ENCODE measurements at places on chromosomes 12 and 14.

- DNase-seq = no peak
These were observed 133.9 kb upstream of the SCAF11 start for GRCh38 chr12:46124132-46124847.

DNA sequence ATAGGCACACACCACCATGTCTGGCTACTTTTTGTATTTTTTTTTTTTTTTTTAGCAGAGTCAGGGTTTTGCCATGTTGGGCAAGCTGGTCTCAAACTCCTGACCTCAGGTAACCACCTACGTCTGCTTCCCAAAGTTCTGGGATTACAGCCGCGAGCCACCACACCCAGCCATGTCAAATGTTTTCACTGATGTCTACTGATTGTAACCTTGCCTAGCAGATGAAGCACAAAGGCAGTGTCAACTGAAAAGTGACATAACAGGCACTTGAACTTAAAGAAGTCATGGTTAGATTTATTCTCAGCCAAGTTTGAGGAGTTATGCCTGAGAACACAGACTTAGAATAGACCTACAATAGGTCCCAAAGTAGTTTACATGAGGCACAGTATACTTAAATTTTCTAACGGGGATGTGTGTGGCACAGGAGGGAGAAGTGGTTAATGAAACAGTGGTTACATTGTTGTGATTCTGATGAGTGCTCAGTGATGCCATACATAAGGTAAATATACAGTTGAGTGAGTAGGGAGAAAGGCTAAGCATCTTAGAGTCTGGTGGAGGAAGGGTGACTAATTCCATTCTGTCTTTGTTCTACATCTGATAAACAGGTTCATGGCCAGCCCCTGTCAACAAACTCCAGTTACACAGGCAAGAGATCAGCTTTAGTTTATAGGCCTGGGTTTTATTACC is 12.6 kb upstream of the RNASE4 start:
- no peak for DNase-seq

- DNase-seq = no peak
These were observed 15.2 kb upstream of the TCP11L2 start for GRCh38 chr12:106287364-106287763.

DNA sequence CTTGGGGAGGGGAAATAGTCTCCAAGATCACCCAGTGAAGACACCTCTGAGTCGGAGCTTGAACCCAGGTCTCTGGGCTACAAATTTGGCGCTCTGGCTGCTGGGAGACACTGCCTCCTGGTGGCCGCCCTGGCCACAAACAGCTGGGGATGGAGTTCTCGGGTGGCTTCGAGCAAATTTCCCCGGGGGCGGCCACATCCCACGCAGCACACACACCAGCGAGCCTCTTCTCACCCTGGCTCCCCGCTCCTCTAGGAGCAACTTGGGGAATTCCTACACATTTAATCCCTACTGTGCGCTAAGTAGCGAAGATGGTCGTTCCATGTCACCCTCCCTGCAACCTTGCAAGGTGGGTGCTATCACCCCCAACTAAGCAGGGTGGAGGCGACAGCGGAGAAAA is 66.2 kb upstream of the BEGAIN start:
- no peak for DNase-seq

GRCh38 chr12:77893918-77894317 is 63.2 kb downstream of the NAV3 start:
- no peak for DNase-seq

All from stimulated activated CD8-positive, alpha-beta memory T cell treated with anti-CD3 and anti-CD28 coated beads, Interleukin-4, amount 100 ng/mL, for 4 hours (primary cell).